ENCODE measurements at places on chromosomes 16 and 17.

DNA sequence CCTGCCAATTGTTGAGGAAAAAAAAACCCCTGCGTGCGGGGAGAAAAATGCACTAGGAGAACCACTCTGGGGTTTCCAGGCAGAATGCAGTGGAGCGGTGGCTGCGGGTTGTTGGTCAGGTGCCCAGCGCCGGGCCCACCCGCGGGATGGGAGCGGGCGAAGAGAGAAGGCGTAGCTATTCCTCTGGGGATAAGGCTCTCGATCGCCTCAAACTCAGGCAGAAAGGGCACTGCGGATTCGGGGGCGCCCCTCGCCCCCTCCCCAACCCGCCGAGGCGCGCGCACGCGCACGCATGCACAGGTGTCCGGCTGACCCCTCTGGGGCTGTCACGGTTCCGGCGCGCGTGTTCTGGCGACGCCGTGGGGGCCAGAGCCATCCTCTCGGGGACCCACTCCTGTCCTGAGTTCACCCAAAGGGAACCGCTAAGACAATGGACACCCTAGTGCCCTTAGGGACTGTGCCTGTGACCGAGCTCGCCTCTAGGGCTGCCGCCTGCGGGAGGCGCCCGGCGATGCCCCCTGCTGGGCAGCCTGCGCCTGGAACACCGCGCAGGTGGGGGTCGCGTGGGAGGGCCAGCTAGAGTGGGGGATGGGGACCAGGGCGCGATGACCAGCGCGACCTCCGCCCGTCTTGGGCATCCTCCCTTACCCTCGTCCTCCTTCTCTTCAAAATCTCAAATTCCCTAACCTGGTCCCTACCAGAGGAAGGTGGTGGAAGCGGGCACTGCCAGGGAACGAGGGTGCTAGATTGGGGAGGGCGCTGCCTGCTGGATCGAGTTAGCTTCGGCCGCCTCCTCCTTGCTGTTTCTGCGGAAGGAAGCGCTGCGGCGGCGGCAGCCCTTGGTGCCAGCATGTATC is 14.4 kb upstream of the CBX8 start:
- no peak for DNase-seq

DNA sequence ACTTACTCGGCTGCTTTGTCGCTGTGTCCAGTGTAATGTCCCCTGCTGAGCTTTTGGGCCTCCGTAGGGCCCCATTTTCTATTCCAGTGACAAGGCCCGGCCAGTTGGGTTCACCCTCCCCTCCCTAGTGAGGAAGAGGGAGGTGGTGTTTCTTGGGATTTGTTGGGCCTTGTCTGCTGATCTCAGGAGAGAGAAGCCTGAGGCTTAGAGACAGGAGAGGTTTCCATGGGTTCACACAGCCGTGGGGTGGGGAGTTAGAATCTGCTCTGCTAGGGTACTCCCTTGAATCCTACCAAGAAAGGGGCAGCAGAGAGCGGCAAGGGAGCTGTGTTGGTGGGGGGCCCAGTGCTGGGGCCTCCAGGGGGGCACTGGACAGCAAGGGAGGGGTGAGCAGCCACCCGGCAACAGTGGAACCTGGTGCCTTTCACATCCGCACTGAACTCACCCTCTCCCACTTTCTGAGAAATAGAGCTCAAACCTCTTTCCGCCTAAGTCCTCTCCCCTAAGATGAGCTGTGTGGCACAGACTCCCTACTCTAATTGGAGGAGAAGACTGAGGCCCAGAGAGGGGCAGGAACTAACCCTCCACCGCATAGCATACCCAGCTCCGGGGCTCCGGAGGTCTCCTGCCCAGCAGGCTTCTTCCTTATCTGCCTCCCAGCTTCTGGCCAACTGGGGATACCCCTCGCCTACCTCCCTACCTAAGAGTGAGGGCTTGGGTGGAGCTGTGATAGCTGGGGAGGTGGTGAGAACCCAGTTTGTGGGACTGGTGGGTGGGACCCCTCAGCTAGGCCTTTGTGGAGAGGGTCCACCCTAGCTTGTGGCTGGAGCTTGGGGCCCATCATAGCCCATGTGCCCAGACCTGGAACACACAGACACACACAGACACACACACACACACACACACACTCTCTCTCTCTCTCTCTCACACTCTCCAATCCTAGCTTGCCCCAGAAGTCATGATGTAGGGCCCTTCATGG is 6.8 kb downstream of the TBKBP1 start:
- no peak for DNase-seq

DNA sequence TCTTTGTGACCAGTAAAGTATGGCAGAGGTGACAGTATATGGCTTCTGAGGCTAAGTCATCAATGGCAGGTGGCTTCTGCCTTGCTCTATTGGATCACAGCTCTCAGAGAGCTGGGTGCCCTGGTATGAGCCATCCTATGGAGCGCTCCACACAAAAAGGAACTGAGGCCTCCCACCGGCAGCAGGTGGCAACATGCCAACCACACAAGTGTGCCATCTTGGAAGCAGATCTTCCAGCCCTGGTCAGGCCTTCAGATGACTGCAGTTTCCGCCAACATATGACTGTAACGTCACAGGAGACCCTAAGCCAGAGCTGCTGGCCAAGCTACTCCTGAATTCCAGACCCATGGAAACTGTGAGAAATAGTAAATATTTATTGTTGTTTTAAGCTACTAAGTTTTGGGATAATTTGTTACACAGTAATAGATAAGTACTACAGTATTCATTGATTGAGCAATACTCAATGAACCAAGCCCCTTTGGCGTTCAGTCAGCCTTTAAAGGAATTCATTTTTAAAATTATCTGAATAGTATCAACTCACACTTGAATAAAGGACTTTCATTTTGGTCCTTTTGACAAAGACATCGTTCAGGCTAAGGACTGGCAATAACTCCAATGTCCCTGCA is 69.4 kb upstream of the LHX1 start:
- no peak for DNase-seq

GRCh38 chr17:81524039-81524864 is 3.9 kb upstream of the FSCN2 start:
- no peak for DNase-seq

- peak; percentile 59 for DNase-seq
Observed at GRCh38 chr16:1105888-1106620, 10.0 kb upstream of the C1QTNF8 start.

DNA sequence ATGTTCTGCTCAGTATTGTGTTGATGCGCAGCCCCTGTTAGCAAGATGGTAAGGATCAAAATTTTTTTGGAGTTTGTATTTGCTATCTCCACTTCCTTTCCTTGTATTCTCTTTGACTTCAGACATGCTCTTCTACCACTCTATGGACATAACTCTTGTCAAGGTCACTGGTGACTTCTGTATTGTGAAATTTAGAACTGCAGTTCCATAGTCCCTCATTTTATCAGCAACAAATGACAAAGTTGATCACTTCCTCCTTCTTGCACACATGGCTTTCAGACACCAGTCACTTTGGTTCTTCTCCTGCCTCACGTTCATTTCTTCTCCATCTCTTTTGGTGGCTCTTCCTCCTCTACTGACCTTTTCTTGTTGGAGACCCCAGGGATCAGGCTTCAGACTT is 21.1 kb downstream of the COX11 start:
- no peak for DNase-seq

GRCh38 chr17:50922107-50922506 is 56.0 kb upstream of the TOB1 start:
- no peak for DNase-seq

GRCh38 chr17:63838631-63839171 is 3.8 kb downstream of the SMARCD2 start:
- DNase-seq = peak; percentile 82

GRCh38 chr17:19383681-19384470 is 3.1 kb downstream of the MFAP4 start:
- DNase-seq = no peak

GRCh38 chr17:44062871-44063270 is 3.6 kb downstream of the LSM12 start:
- DNase-seq = no peak

DNA sequence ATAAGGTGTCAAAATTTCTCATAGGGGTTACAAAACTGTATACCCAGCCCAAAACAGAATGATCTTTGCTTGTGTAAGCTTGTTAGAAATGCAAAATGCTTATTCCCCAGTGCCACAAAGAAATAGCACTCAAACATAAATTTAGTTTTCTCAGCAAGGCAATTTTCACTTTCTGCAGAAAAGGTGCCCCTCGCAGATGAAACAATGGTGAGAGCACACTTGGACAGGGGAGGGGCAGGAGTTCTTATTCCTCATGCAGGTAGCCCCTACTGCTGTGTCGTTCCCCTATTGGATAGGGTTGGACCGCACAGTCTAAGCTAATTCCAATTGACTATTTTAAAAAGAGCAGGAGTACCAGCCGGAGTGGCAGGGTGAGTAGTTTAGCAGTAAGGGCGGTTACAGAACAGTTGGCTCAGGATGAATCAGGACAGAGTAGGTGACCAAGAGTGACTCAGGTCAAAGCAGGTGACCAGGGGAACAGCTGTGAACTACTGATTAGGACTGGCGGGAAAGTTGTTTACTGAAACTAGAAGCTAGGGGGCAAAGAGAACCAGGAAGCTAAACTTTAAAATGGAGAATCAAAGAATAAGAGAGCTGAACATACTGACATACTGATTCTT is 5.5 kb upstream of the LDHD start:
- DNase-seq = no peak

DNA sequence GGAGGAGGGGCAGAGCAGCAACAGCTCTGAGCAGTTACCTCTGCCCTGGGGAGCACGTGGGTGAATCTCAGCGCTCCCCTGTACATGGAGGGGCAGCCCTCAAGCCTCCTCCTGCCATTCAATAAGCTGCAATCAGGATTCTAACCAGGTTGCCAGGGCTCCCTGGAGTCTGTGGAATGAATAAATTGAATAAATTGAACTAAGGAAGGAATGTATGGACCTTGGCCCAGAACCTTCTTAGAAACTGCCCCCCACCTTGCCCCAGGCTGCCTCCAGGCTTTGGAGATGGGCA is 1.6 kb upstream of the CDH16 start:
- DNase-seq = no peak

DNA sequence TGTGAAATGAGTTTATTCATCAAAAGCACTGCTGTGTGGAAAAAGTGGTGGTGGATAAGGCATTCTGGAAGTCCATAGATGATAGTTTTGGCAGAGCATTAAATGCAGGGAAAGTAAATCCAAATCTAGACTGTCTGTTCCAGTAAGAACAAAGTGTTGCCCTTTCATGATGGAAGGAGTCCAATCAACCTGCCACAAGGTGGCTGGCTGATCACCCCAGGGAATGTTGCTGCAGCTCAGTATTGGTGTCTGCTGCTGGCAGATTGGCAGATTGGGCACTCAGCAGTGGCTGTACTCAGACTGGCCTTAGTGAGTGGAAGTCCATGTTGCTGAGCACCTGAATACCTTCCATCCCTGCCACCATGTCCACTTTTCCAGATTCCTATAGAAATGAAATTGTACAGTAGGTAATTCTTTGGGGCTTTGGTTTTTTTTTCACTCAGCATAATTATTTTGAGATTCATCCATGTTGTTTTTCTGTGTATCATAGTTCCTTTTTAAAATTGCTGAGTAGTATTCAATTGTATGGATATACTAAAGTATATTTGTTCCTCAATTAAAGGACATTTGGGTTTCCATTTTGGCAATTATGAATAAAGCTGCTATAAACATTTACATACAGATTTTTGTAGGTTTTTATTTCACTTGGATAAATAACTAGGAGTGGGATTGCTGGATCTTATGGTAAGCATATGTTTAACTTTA is 14.3 kb downstream of the DYNLL2 start:
- no peak for DNase-seq

- peak; percentile 83 for DNase-seq
Observed at GRCh38 chr17:77451894-77452852, 311.4 kb downstream of the SEC14L1 start.

DNA sequence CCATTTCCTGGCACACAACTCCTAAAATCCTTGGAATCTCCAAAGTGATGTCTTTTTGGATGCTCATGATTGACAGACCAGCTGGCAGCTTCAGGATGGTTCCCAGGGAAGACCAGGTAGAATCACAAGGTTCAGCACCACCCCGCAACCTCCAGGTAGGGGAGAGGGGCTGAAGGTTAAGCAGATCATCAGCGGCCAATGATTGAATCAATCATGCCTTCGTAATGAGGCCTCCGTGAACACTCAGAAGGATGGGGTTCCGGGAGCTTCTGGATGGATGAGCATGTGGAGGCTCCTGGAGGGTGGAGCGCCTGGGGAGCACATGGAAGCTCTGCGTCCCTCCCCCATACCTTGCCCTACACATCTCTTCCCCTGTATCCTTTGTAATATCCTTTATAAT is 185.9 kb downstream of the SEC14L1 start:
- DNase-seq = no peak

DNA sequence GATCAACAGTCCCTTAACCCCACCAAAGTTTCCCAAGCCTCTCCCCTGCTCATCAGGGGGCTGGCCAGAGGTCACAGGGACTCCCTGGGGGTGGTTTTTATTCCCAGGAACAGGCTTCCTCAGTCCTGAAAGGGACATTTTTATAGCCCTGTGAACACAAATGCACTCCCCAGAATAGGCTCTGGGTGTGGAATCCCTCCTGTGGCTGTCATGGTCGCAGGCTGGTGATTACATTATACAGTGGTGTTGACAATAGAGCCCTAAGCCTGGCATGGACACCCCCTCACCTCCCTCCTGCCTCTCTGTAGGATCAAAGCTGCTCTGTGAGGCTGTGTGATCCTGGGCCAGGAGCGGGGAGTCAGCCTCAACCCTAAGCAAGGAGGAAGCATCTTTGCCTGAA is 1.4 kb upstream of the CA4 start:
- DNase-seq = no peak

GRCh38 chr16:85616607-85617321 is 3.6 kb downstream of the GSE1 start:
- DNase-seq = peak; percentile 63

- DNase-seq = peak; percentile 62
Observed at GRCh38 chr17:38798614-38799500, 499 bp downstream of the PIP4K2B start.

DNA sequence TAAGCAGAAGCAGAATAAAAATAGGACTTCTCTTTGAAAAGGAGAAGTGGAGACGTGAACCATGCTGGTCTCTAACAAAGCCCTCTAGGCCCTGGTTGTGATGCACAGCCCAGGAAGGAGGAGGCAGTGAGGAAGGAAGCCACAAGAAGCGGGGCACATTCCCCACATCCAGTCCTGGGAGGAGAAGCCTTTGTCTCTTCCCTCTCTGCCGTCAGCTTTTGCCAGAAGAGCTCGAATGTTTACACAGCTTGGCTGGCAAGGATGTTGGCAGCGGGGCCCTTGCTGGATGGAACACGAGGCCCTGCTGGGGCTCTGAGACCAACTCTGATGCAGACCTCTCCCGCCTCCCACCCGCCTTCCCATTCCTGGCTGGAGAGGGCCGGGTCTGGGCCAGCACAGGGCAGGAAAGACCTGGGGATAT is 91.3 kb downstream of the MAF start:
- peak; percentile 25 for DNase-seq

DNA sequence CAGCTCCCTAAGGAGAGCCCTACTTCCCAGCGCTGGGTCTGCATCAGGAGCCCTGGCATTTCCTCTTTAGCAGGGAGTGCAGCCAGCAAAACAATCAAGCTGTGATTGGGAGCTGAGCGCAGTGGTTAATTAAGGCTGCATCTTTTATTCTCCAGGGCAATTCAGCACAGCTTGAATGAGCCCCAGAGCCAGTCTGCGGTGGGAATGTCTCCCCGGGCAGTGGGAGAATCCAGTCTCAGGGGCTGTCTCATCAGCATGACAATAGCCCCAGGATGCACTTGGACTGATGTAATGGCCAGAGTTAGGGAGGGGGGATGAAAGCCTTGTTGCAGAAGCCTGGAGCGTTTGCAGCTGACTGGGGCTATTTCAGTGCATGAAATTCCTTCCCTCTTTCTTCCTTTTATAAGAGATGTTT is 292.6 kb upstream of the SOX9 start:
- no peak for DNase-seq

GRCh38 chr17:63124536-63124935 is 158.5 kb downstream of the TANC2 start:
- DNase-seq = no peak
